ENCODE measurements at places on chromosomes 4 and X.

GRCh38 chrX:78573630-78574029 lies 85.5 kb downstream of the RTL3 start:
- no peak for DNase-seq

- DNase-seq: no peak
Measured at GRCh38 chr4:142160509-142160908, 524.1 kb downstream of the IL15 start.

DNA sequence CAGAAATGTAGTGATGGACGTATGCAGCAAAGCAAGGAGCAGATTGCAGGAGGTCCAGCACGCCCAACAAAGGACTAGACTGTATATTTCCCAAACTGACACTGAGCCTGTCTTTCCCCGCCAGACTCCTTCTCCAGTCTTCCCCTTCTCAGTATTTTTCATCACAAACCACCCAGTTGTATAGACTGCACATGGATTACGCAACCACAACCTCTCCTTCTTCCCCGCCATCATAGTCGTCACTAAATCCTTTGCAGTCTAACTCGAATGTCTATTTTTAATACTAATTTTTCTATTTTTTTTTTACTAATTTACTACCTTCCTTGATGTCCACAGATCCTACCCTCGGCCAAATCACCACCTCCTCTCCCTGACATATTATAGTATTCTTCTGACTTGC lies 105.4 kb downstream of the MTNR1A start:
- DNase-seq: no peak

DNA sequence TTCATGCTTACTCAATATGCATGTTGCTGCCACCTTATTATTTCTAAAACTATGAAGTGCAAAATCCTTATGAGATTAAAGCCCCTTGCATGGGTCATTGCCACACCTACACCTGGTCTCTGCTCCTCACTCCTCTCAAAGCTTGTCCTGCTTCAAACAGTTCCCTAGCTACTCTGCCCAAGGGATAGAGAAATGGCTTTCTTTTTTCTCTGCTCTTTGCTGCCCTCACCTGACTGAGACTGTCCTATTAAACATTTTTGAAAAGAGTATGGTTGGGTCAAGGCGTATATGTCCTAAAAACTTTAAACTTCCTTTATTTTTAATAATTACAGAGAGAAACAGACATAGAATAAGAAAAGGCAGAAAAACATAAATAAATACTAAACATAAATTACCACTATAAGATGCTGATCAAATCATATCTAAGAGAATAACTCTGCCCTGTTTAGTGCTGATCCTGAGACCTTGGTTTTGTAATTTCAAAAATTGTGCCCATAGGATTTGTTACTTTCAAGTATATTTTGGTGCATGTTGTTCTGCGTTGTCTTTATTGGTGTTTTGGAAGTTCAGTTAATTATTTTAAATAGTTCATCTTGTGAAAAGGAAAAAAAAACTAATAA lies 704.9 kb upstream of the PABPC4L start:
- no peak for DNase-seq

DNA sequence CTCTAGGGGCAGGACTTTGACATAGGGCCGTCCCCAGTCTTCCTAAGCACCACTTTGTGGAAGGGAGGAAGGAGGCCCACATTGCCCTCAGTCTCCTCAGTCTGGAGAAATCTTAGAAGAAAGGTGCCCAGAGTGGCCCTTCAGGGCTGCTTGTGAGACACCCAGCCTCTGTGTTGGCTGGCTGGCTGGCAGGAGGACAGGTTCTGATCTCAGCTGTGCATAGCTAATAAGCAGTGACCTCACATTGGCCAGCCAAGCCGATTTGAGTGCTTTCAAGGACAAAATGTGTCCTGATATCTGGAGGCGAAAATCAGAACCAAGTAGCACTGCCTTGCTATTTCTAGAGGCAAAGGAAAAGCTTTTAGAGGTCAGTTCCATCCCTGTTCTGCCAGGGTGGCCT lies 211.5 kb downstream of the BCOR start:
- DNase-seq: no peak

DNA sequence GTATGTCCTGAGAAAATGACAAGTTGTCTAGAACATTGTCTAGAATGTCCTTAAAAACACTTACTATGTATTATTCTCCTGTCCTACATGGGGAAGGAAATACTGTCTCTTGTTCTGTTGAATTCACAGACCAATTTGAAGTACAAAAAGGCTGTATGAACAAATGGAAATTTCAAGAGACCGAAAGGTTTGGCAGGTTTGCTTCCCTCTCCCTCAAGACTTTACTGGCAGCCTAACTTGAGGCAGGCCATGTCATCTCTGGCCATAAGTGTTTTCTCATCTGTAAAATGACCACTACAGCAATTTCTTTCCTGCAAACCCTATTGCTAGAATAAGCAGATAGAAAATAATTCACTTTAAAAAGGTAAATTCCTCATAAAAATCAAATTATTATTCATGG lies 191.2 kb upstream of the BMP3 start:
- no peak for DNase-seq

DNA sequence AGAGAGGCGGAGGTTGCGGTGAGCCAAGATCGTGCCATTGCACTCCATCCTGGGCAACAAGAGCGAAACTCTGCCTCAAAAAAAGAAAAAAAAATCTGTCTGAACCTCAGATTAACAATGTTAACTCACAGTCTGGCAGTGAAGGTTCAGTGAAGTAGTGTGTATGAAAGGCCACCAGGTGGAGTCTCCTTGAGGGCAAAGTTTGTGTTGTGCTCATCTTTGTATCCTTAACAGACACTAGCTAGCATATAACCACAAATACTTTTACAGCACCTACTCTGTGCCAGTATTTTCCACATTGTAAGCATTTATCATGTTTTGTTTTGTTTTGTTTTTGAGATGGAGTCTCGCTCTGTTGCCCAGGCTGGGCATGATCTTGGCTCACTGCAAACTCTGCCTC lies 46.0 kb upstream of the MGST2 start:
- no peak for DNase-seq

DNA sequence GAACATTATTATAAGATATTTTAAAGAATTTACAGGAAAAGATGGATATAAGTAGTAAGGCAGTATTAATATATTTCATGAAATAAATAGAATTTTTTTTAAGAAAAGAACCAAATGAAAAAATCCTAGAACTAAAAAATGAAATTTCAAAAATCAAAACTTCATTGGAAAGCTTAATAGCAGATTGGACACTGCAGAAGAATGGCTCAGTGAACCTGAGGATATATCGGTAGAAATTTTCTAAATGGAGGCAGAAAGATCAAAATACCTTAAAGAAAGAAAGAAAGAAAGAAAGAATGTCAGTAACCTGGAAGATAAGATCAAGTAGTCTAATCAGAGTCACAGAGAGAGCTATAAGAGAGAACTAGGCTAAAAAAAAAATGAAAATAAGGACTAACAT lies 21.3 kb upstream of the FAM13A start:
- DNase-seq: no peak

DNA sequence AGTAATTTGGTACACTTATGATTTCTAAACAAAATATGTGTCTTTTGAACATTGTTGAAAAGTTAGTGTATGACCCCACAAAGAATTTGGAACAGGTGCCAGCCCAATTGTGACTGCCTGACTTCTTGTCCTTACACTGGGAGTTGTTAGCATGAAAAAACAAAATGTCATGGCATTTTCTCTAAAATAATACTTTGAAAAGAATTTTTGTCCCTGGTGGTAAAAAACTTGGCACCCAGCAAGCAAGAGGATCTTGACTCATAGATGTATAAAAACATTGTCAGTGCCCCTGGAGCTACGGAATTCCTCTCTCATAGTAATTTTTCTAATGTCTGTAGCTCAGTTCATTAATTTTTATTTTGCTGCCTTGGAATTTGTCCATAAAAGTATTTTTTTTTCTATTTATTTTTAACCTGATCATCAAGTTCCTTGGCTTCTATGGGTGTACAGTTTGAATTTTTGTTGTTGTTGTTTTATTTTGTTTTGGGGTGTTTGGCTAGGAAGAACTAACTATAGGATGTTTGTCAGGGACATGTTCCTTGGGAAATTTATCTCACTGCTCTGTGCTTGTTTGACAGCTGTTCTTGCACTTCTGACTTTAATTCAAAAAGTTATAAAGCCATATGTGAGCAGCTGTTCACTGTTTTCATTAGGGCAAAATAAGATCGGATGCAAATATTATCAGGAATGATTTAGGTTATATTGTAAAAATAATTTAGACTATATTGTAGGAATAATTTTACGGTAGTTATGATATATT lies 95.4 kb upstream of the NUDT6 start:
- no peak for DNase-seq

- DNase-seq: no peak
Measured at GRCh38 chr4:10040049-10040892, 19.0 kb upstream of the SLC2A9 start.

GRCh38 chrX:56503941-56504673 lies 59.3 kb upstream of the UBQLN2 start:
- DNase-seq: no peak

DNA sequence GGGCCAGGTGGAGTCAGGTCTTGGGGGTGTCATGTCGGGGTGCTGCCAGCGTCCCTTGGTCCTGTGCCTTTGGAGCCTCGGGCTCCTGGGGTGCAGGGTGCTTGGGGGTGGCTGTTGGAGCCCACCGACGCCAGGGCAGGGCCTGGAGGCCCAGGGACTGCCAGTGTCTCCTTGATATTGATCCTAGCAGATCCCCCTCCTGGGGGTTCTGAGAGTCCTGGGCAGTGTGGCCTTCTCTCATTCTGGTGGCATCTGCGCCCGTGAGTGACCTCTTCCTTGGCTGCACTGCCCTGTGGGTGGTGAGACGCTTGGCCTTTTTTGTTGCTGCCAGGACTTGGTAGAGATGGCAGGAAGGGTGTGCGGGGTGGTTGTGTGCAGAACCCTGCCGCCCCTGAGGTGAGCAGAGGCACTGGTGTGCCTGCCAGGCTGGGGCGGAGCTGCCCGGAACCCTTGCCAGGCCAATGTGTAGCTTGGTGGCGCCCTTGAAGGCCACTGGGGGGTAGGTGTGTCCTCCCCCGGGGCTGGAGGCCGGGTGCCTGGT lies 7.0 kb downstream of the NAT8L start:
- no peak for DNase-seq

GRCh38 chr4:48795108-48795507 lies 15.0 kb upstream of the FRYL start:
- no peak for DNase-seq

DNA sequence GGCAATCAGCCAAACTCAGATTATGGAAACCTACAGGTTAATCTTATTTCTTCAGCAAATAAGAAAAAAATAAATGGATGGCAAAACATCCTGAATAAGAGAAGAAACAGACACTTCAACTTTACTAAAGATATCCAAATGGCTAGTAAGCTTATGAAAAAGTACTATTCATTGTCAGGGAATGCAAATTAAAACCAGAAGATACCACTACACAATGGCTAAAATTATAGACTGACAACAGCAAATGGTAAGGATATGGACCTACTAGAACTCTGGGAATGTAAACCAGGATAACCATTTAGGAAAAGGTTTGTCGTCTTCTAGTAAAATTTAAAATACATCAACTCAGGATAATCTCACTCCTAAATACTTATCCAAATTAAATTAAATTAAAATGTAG lies 24.3 kb downstream of the GRSF1 start:
- no peak for DNase-seq

- peak; percentile 21 for DNase-seq
Measured at GRCh38 chr4:74675673-74676279, 118.5 kb downstream of the BTC start.

- no peak for DNase-seq
Measured at GRCh38 chr4:141124224-141124623, 9.0 kb downstream of the RNF150 start.

GRCh38 chrX:129495900-129496299 lies 27.4 kb downstream of the SMARCA1 start:
- no peak for DNase-seq

DNA sequence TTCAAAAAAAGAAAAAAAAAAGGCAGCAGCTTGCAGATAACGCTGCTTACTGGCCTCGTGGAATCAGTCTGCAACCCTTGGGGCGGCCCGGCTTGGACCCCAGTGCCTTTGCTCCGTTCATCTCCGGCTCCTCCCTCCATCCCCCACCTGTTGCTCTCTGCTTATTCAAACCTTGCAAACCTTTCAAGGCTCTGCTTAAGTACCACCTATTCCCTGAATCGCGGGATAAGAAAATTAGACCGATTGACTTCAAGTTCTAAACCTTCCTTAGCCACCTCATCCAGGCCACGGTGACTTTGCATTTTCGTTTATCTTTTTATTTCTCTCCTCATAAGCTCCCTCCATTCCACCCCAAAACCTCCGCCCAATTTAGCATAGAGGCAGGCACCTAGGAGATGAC lies 1.4 kb upstream of the PHKA1 start:
- DNase-seq: no peak

- no peak for DNase-seq
Measured at GRCh38 chr4:182307746-182308145, 64.5 kb downstream of the TENM3 start.

DNA sequence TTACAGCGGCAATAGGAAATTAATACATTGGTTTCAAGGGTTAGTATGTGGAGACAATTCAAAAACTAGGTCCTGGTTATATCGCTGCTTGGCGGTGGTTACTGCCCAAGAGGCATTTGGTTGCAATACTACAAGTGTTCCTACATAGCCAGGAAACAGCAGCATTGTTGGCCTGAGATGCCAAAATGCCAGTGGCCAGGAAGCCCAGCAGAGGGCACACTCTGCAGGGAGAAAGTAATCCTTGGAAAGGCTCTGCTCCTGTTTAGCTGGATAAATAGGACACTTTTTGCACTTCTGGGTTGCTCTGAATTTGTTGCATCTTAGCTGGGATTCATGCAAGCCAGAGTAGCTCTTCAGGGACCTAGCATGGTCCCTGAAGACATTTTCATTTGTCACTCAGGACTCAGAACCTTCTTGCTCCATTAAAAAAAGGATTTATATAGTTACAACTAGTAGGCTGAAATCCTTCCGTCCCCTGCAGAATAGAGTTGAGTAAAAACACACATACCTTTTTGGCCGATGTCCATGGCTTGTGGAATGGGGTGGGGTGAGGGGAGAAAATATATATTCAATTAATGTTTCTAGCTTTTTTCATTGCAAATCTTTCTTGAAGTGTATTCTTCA lies 8.1 kb upstream of the GPR119 start:
- DNase-seq: peak; percentile 20
